ENCODE measurements at places on chromosomes 1 and 21.

GRCh38 chr1:165045902-165046301 is 310.6 kb downstream of the LMX1A start:
- DNase-seq, result no peak

DNA sequence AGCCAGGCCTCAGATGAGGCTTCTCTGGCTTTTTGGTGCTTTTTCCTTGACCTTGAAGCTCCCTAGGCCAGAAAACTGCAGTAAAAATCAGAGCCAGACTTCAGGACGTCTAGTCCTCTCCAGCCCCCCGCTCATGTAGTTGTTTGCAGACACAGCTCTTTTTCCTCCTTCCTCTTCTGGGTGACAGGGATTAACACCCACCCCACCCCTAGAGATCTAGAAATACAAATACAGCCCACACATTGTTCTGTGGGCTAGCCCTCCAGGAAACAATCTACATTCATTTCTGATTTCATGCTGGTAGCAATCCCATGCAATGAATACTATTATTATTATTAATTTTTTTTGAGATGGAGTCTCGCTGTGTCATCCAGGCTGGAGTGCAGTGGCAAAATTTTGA is 9.9 kb upstream of the CLSTN1 start:
- DNase-seq, result no peak

DNA sequence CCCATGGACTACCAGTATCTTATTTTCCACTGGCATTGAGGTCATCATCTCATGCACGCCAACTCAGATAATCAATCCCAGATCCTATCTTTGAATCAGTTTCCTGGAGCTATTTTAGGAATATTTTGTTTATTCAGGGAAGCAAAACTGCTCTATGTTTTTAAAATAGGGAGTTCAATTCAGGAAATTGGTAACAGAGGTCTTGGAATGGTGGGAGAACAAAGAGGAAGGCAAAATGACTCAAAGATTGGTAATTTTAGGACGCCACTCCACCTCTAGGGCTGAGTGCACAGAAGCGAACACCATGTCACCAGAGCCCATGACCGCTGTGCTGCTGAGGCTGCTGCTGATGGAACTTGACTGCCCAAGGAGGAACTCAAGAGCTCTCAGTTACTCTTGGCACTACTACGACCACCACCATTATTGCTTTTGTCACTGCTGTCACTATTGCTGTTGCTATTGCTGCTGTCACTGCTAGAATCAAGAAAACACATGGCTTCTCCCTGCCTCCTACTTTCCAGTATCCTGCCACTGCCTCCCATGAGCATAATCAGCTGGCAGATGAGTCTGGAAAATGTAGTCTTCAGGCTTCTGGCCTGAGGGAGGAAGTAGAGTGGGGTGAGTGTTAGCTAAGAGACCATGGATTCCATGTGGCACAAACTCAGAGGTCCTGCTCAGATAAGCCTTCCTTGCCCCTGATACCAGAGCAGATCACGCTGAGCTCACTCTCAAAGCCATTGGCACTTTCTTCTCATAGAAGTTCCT is 71.6 kb upstream of the CNIH3 start:
- no peak for DNase-seq

DNA sequence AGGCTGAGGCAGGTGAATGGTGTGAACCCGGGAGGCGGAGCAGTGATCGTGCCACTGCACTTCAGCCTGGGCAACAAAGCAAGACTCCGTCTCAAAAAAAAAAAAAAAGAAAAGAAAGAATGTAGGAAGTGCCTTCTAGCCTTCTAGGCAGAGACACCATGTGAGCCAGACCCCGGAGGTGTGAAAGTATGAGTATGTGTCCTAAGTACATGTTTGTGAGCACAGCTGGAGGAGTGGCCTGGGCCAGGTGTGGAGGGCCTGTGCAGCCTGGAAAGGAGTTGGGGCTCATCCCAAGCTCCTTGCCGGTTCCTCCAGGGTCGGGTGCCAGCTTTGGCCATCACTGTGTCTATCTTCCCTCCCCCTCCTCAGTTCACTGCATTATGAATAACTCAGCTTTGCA is 13.0 kb downstream of the SOX13 start:
- DNase-seq, result no peak

DNA sequence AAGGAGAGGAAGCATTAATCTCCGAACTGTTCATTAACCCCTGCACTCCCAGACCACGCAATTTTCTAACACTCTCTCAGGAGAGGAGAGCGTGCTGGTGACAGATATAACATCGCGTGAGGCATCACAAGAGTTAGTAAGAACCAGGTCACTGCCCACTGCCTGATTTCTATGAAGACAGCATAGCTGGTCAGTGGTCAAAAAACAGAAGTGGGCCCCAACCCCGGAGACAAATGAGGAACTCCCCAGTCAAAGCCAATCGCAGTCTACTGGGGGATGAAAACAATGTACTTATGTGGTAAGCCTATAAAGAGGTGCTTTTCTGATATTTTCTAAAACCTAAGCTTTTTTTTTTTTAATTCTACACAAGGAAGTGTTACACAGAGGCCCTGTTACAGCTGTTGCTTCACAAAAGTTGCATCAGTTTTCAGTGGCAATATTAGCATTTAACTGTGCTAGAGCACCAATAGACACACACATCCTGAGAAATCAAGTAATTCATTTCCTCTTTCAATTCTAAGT is 231.8 kb upstream of the IRF2BP2 start:
- DNase-seq, result no peak

- no peak for DNase-seq
These were observed 146.8 kb upstream of the TMPRSS15 start for GRCh38 chr21:18550361-18550760.

- DNase-seq, result no peak
These were observed 11.2 kb upstream of the RNF223 start for GRCh38 chr1:1085171-1085841.

- DNase-seq, result peak; percentile 22
These were observed 99.2 kb downstream of the CTH start for GRCh38 chr1:70509996-70510876.

GRCh38 chr1:185314411-185314810 is 2.6 kb downstream of the IVNS1ABP start:
- DNase-seq, result no peak

DNA sequence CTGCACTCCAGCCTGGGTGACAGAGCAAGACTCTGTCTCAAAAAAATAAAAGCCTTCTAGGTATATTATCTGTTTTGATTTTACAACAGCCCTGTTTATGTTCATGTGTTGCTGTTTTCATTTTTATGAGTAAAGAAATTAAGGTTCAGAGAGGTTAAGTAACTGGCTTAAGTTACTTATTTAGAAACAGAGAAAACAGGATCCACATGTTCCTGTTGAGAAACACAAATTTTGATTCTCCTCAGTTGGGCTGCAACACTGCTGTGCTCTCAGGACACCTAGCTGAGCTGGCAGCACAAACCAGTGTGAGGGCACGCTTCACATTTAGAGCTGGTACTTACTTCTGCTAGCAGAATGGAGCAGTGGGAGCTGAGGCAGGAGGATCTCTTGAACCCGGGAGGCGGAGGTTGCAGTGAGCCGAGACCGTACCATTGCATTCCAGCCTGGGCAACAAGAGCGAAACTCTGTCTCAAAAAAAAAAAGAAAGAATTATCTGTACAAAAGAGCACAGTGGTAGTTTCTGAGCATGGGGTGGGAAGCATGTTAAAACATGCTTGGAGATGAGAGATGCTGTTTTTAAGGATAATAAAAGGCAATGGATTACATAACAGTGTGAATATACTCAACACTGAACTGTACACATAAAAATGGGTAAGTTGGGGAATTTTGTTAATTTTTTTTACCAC is 2.4 kb downstream of the SPRTN start:
- DNase-seq, result no peak

DNA sequence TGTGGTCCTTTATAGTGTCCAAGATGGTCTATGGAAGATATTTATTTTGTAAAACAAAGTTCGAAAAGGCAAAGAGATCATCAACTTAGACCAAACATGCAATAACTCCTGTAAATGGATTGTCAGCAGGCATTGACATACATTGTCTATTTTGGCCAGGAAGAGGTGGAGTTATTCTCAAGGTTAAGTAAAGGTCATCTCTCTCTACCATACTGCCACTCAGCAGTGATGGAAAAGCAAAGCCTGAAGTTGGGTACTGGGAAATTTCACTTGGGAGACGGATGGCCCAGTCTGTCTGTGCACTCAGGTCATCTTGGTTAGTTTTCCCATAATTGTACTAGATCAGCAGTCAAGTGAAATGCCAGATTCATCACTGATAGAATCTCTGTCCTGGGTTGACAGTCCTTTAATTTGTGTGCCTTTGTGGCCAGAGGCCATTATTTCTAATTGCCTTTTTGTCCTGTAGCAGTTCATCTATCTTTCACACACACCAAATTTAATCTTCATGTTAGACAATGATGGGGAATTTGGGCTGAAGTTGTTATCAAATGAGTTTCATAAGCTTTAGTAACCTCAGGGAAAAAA is 17.5 kb downstream of the PIGP start:
- no peak for DNase-seq

DNA sequence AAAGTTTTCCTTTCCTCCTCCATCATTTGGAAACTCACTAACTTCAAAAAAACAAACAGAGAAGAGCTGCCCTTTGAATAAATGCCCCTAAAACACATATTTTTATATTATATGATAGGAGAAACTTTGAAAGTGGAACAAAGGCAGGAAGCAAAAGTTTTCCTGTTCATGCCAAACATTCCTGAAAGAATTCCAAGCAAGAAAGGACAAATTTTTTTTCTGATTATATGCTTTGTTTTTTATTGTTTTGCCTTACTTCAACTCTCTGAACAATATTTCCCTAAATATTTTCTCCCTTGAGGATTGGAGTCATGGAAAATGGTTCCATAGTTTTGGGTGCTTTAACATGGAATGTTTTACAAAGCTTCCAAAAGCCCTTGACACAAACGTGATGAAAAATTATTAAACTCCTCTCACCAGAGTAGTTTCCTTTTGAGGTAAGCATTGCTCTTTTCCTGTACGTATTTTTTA is 638.5 kb upstream of the CAMK1G start:
- no peak for DNase-seq

- DNase-seq, result no peak
These were observed 22.1 kb upstream of the COL16A1 start for GRCh38 chr1:31725777-31726535.

DNA sequence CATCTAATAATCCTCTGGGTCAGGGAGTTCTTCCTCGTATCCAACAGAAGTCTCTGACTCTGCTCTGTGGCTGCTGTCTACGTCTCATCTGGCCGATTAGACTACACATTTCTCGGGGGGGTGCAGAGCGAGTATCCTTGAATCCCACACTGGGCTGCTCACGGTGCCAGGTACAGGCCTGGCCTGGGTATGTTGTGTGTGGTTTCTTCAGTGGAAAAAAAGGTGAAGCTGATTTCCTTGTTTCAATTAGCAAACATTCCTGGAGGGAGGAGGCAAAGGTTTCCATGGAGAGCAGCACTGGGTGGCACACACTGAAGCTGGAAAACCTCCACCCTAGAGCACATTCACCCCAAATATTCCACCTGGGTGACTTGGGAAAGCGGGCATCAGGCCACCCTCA is 2.0 kb upstream of the RAB7B start:
- DNase-seq, result no peak

DNA sequence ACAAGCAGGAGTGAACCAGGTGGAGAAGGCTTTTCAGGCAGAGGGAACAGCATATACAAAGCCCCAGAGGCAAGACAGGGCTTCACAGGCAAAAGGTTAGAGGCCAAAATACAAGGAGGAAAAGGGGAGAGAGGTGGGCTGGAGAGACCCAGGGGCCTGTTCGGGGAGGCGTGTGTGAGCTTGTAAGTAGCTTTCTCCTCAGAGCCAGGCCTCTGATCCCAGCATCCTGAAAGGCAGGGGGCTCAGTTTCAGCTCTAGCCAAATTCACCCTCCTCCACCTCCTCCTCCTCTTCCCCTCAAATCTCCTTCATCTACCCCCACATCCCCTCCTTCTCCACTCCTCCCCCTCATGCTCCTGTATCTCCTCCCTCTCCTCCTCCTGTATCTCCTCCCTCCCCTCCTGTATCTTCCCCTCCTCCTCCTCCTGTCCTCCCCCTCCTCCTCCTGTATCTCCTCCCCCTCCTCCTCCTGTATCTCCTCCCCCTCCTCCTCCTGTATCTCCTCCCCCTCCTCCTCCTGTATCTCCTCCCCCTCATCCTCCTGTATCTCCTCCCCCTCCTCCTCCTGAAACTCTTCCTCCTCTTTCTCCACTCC is 148.6 kb downstream of the ST6GALNAC5 start:
- DNase-seq, result no peak

DNA sequence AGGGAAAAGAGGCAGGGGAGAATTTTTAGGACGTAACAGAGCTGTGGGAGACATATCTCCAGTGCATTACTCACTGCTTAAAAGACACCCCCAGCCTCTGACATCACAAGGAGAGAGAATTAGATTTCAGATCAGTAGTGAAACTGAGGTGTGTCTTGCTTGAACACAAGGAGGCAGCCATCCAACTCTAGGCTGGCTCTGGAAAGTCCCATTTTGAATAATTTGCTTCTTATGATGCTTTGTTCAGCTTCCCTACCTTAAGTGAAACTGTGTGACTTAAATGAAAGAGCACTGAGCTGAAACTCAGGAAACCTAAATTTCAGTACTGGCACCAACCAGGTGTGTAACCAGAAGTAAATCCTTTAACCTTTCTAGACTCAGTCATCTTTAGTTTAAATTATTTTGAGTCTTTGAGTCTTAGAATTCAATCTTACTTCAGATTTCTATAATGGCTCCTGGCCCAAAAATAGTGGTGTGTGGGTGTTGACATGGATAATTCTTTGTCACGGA is 251.6 kb upstream of the SGIP1 start:
- no peak for DNase-seq

GRCh38 chr1:6861075-6861724 is 75.9 kb downstream of the CAMTA1 start:
- no peak for DNase-seq

DNA sequence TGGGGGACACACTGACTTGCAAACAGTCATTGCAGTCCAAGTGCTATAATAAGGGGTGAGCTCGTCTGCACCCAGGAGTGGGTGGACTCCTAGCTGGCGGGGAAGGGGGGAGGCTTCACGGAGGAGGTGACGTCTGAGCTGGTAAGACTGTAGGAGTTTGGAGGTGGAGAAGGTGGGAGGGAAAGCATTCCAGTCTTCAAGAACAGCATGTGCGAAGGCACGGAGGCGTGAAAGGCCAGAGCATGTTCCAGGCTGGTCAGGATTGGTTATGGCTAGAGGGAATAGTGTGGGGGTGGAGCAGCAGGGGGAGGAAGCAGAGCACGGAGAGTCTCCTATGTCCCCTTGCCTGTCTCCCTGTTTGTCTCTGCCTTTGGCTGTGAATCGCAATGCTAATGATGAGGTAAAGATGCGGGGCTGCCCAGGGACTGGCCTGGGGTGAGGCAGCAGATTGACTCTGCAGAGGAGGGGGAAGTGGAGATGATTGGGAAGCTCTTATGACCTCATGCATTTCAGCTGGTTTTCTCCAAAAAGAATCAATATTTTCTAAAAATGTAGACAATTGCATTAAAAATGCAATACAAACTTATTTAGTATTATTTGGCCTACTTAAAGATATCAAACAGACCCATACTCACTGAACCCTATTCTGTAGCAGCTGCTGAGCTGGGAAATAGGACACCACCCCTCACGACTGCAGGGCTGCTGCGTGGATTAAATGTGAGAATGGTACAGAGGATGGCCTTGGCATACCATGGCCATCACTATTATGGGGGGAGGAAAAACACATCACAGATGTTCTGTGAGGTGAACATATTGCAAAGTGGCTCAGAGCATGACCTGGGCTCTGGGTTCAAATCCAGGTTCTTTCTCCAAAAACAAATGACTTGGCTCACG is 2.6 kb upstream of the ZNF436 start:
- DNase-seq, result no peak

GRCh38 chr1:149963358-149963757 is 26.7 kb upstream of the MTMR11 start:
- no peak for DNase-seq
